Activated T-cell treated with anti-CD3 and anti-CD28 coated beads for 24 hours (primary cell): ENCODE measurements at places on chromosomes 7 and 10.

GRCh38 chr10:32166365-32166764 lies 110.1 kb upstream of the KIF5B start:
- no peak for DNase-seq

GRCh38 chr7:120990468-120991118 lies 2.1 kb downstream of the CPED1 start:
- no peak for DNase-seq

- DNase-seq = no peak
Measured at GRCh38 chr7:137135654-137136350, 207.7 kb downstream of the PTN start.

DNA sequence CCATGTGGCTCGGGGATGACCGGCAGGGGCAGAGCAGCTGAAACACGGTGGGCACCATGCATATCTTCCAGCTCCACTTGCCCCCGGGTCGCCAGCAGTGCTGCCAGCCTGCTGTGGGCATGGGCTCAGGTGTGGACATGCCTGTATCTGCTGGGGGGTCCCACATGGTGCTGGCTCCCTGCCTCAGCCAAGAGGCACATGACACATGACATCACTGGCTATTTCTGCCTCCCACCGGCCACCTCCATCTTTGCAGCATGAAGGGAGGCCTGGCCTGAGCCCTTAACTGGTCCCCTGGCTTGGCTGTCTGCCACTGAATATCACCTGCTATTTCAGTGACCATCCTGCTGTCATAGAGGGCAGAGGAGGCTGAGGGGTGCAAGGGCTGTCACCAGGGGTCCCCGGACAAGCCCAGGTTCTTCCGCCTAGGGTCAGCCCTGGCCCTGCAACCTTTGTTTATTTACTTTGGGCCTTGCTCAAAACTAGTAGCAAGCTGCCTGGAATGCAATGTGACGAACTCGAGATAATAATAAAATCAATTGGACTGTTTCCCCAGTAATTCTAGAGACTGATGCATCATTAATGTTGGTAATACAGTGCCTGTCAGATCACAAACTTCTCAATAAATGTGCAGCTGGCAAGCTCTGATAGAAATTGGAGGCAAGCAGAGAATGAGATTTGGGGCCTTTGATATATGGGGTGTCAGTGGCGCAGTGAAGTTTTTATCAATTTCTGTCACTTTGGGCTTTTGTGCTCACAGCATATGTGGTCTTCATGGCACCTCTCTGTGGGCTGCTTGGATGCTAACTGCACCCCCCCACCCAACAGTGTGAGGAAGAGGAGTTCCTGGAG lies 28.5 kb downstream of the ZMIZ1 start:
- DNase-seq = no peak

GRCh38 chr10:45000752-45001380 lies at the start of gene ZNF22:
Gene ZNF22, plus strand, starts transcription at chr10:45000923. Its CDS starts 2,446 bp downstream, at chr10:45003369.
- DNase-seq = peak; percentile 55

GRCh38 chr7:45202625-45203024 lies 45.0 kb downstream of the RAMP3 start:
- no peak for DNase-seq

- DNase-seq = no peak
Measured at GRCh38 chr10:100482834-100483185, 20.0 kb downstream of the WNT8B start.

- DNase-seq = no peak
Measured at GRCh38 chr7:17501441-17502212, 203.2 kb downstream of the AHR start.

DNA sequence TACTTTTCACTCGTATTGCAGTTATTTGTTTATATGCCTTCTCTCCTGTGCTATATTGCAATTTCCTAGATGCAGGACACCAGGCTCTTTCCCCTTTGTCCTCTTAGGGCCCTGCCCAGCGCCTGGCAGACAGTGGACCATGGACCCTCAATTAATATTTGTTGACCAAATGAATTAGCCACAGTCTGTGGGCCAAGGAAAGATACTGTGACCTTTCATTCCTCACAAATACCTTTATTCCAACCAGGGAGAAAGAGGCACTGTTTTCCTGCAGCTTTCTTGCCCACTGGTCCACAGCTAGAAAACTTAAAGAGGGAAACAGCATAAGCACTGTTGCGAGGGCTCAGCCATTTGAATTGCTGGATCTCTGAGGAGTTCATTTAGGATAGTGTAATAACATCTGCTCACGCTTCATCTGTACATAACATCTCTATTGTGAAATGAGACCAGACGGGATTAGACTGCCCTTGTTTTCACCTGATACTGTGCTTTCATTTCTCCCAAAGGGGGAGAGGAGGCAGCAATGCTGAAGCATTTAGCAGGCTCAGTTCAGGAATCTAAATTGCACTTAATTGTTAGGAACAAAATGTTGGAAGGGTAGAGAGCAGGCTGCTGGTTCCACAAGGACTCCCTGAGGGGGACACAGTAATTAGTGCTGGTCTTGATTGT lies 46.7 kb downstream of the TNS3 start:
- DNase-seq = no peak

- no peak for DNase-seq
Measured at GRCh38 chr7:157465891-157466866, 129.4 kb downstream of the DNAJB6 start.

DNA sequence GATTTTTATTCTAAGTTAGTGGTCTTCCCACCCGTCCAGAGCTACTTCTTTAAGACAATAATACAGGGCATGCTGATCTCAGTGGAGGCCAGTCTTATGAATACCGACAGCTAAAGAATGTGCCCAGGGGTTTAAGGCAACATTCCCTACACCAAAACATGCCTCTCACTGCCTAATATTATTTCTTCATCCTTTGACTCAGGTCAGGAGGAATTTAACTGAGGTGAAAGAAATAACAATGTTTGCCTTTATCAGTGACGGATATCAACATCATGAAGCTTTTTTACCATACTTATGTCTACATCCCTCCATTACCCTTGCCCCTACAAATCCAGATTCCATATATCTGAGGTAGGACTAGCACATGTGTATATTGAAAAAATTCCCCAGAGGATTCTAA lies 33.3 kb upstream of the TES start:
- no peak for DNase-seq

- DNase-seq = no peak
Measured at GRCh38 chr7:155383756-155384491, 74.0 kb upstream of the EN2 start.

DNA sequence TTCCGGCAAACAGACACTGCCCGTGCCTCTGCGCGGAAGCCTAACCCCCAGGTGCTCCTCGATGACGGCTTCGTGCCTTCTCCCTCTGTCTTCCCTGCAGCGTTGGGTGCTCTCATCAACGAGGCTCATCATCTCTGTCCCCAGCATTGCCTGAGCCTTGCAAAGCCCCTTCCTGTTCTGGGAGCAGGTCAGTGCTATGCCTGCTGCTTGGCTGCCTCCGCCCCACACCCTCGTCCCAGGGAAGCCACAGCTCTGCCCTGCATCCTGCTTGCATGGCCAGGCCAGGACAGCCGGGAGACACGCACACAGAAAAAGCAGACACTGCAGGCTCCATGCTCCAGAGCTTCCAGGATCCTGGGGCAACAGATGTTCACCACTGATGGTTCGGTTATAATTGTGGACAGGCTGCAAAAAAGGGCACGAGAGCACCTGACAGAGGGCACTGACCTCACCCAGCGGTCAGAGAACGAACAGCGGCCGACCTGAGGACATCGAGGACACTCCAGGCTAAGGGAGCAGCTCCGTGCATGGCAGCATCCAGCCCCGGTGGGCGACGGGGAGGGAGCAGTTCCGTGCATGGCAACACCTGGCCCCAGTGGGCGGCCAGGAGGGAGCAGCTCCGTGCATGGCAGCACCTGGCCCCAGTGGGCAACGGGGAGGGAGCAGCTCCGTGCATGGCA lies 265.5 kb downstream of the PTPRN2 start:
- no peak for DNase-seq

- DNase-seq = no peak
Measured at GRCh38 chr10:73914036-73914435, 3.1 kb downstream of the PLAU start.

GRCh38 chr7:42372479-42372878 lies 135.5 kb upstream of the GLI3 start:
- no peak for DNase-seq

- no peak for DNase-seq
Measured at GRCh38 chr7:17913250-17913649, 27.0 kb downstream of the SNX13 start.

DNA sequence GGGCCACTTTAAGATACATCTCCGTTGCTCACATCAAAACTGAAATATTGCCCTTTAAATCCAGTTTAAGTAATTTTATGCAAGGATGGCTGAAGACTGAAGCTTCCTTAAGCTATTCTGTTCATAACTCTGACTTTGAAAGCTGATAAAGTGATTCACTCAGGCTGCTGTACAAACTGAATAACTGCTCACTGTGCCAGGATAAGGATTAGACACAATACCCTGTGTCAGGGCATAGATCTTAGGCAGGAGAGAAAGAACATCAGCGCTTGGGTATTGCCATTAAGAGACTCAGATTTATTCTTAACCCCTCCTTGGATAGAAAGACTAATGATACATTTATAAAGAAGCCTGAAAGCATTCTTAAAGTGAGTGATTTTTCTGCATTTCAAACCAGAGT lies 614.5 kb upstream of the ZWINT start:
- no peak for DNase-seq

DNA sequence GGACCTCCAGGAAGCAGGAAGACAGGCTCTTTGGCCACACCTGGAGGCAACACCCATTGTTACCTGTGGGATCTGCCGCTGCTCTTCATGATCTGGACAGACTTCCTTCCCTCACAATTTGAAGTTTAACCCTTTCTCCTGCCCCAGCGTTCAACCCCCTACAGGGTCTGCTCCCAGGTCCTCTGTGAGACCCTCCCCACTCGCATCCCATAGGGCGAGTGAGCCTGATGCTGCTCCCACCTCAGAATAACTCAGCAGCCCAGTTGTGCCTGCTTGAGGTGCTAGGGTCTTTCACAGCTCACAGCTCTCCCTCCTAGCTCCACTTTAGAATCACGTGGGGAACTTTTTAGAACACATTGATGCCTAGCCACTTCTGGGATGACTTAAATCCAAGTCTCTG lies 61.8 kb upstream of the C10orf90 start:
- no peak for DNase-seq

DNA sequence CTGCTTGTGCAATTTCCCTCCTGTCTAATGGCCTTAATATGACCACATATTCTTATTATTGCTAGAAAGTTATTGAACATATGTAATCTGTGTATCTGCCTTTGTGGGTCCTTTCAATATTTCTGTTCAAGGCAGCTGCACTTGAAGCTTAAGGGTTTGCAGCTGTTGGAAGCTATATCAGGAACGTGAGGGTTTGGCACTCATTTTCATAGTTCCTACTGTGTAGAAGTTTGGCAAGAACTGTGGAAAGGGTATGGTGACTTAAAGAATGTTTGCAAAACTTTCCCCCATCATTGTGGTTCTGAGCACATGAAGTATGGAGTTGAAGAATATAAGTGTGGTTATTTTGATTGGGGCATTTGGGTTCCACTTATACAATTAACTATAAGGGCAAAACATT lies 144.7 kb upstream of the SEMA3A start:
- DNase-seq = no peak

- no peak for DNase-seq
Measured at GRCh38 chr7:85292908-85293576, 106.2 kb upstream of the SEMA3D start.

DNA sequence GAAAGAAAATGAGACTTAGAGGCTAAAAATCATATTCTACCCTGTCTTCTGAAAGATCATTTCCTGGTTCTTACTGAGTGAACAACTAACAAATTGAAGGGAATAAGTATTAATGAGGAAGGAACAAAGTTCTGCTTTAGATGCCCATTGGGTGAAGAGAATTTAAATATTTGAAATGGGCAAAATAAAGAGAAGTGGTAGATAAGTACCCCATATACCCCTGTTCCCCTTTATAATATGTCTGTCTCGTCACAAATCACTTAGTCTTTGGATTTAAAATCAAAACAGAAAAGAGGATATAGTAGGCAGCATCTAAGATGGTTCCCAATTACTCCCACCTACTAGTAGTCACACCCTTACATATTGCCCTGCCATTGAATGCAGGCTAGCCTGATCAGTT lies 13.2 kb downstream of the TES start:
- DNase-seq = no peak

DNA sequence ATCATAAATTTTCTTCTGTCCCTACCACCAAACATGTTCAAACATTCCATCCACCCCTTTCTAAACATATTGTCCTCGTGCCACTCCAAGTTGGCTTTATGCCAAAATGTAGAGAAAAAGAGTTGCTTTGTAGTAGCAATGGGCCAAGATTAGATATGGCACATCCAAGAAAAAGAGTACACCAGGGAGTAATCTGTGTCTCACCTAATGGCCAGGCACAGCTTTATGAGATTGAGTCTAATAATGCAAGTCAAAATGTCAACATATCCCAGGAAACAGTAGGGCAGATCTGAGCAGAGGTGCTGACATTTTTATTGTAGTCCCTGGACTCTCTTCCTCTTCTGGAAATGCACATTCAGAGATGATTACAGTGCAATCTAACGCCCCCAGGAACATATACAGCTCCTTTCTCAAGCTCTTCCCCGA lies 5.7 kb upstream of the OR6V1 start:
- DNase-seq = no peak
